M059J (cell line): ENCODE measurements at places on chromosomes 5 and 9. TPM values are rescaled to one million over a fixed set of nuclear protein-coding genes. Genes with fewer than 3 reads are reported as not detected.

PSD2 gene
- total RNA-seq = 0.15 TPM in 1 of 2 replicates, not detected in the other

GRCh38 chr5:34738381-34738780 is 82.3 kb downstream of the RAI14 start:
- no peak for DNase-seq

RBM22 gene
- total RNA-seq = 38.8 and 39.3 TPM in 2 replicates

- no peak for DNase-seq
These were observed 110.8 kb downstream of the PSAT1 start for GRCh38 chr9:78407636-78408312.

DNA sequence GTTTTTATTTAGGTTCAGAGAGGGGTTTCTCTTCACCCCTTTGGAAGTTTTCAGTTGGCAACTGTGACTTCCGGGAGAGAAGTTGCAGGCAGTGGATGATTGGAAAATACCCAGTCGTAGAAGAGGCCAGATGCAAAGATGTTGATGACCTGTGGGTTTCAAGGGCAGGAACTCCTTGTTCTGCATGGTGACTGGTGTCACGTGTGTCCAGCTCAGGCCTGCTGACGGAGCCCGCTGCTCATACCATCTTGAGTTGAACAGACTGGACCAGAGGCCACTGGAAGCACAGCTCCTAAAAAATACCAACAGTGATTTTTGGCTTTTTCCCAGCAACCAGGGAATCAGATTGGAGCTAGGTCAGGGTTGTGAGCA is 243.9 kb upstream of the KLF4 start:
- DNase-seq = peak; percentile 74

IL13 gene
- not detected in 2 replicates for total RNA-seq

GRCh38 chr5:82636591-82636990 is 358.4 kb upstream of the RPS23 start:
- DNase-seq = no peak

DNA sequence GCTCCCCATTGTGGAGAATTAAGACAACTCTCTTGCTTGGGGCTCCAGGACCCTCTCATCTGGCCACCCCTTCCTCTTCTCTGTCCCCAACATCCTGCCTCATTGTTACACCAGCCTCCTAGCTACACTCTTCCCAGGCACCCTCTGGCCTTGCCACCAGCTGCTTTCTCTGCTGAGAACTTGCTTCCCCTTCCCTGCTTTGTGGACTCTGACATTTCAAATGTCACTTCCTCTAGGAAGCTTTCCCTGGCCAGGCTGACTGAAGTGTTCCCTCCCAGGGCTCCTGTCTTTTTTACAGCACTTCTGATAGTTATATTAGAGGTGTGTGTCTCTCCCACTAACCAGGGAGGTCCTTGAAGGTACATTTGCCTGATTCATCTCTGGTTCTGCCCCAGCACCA is 194.0 kb upstream of the KLF4 start:
- no peak for DNase-seq

- DNase-seq = peak; percentile 67
These were observed 9.7 kb downstream of the MRPL36 start for GRCh38 chr5:1789834-1790471.

TRIM36 gene
- 1.6 and 3.6 TPM in 2 replicates for total RNA-seq

SNCAIP gene
- total RNA-seq = 0.39 and 0.44 TPM in 2 replicates

GRCh38 chr5:53027913-53028312 is 38.8 kb downstream of the ITGA2 start:
- peak; percentile 91 for DNase-seq

DNA sequence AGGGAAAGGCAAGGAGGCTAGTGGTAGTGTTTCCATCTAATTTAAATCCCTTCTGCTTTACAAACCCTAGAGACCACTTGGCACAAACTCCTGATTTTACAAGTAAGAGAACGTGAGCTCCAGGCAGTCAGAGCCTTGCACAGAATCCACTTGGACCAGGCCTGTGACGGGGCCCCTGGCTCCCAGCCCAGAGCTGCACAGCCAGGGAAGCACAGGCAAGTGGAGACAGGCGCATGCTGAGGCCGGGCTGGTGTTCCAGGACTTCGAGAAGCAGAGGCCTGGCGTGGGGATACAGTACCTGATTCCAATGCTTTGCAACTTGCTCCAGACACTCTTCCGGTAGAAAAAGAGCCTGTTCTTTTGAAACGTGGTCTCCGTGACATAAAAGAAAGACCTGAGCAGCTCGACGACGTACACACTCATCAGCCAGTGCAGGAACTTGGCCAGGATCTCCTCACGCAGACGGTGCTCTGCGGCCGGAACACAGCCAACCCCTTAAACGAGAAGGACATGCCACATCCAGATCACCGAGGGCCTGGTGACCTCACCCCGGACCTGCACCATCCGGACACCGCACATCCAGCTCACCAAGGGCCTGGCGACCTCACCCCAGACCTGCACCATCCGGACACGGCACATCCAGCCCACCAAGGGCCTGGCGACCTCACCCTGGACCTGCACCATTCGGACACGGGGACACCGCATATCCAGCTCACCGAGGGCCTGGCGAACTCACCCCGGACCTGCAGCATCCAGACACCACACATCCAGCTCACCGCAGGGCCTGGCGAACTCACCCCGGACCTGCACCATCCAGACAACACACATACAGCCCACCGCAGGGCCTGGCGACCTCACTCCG is 12.5 kb downstream of the TERT start:
- no peak for DNase-seq

DNA sequence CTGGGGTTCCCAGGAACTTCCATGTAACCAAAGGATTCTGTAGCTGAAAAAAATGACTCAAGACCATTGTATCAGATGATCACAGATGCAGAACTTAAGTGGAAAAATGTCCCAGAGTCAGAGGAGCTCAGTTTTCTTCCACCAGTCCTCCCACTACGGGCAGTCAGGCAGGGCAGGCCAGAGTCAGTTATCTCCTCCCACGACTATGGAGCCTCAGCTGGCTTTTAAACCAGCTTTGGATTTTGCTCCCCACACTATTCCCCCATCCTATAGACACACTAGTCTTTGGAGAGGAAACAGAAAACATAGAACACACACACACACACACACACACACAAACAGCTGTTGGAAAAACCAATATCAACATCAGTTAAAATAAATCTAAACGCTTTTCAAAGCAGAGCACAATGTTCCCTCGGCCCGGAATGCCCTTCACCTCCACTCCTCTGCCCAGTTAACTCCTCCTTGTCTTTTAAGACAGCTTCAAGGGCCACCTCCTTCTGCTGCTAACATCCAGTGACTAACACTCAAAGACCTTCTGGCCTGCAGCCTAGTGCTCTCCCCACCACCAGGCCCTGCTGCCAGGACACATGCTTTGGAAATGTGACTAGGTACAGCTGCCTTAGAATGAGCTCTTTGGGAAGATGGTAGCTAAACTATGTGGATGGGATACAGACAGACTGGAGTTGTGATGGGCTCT is 56.8 kb downstream of the NIPAL4 start:
- DNase-seq = peak; percentile 96

UAP1L1 gene
- total RNA-seq = 6.7 and 12.9 TPM in 2 replicates

PROB1 gene
- 0.15 and 0.81 TPM in 2 replicates for total RNA-seq

DNA sequence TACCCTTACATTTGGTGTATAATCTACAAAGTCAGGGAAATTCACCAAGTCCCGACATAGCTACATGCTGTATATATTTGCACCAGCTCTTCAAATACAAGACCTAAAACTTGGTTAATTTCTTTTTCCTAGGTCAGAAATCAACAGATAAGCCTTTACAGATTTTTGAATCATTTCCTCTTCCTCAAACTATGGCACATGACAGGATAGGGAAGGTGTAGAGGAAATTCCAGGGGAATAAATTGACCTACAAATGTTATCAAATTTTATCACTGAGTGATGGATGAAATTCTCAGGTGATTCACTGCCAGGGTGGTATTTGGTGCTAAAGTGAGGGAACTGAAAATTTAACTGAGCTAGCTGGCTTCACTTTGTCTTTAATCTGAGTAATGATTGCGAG is 360.0 kb downstream of the BNC2 start:
- DNase-seq = no peak

GRCh38 chr5:66171349-66172344 is 27.5 kb downstream of the SREK1 start:
- DNase-seq = peak; percentile 67

LTC4S gene
- total RNA-seq = not detected in 2 replicates

GRCh38 chr5:146909255-146910068 is 30.9 kb upstream of the PPP2R2B start:
- DNase-seq = no peak

ZNF608 gene
- 14.2 and 18.0 TPM in 2 replicates for total RNA-seq

DNA sequence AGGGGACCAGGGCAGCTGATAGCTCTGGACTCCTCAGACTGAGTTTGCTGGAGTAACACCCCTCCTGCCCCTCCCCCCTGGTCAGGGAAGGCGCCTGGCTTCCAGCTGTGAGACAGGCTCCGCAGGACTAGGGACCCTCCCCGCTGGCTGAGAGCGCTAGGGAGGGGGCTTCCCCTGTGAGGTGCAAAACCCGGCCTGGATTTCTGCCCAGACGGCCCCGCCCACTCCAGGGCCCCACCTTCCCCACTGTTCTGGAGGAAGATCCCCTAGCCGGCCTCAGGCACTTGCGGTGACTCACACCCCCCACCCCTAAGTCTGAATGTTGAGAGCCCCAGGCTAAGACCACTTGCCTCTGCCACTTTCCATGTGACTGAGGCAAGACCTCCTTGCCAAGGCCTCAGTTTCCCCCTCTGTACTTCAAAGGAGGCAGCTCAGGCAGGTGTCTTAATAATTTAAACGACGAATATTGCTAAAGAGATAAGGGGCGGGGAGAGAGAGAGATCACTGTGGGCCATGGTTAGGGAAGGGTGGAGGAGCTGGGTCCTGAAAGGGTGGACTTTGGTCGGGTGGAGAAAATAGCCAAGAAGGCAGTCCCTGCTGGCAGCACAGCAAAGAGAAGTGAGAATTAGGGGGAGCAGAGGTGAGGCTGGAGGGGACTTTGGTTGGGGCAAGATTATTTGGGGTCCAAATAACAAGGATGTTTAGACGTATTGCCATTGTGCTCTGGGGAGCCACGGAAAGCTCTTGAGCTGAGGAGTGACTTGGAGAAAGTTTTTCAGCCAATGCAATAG is 1.0 kb upstream of the DAB2IP start:
- peak; percentile 35 for DNase-seq

DNA sequence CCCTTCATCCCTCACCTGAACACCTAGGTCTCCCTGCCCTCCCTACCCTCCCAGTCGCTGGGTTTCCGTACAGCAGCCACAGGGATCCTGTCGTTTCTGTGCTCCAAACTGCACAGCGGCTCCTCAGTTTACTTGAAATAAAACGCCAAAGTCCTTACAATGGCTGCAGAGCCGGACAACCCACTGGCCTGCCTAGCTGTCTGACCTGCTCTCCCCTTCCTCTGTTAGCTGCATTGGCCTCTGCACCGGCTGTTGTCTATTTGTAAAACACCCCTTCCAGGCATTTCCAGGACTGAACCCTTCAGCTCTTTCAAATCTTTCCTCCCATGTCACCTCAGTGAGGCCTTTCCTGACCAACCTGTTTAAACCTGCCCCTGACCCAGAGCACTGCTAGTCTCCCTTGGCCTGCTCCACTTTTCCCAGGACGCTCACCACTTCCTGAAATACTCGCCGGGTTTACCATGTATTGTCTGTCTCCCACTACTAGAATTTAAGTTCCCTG is 9.1 kb upstream of the MGAT1 start:
- no peak for DNase-seq

TTC39B gene
- 5.8 and 7.5 TPM in 2 replicates for total RNA-seq

GRCh38 chr5:98333921-98334320 is 439.5 kb upstream of the RGMB start:
- peak; percentile 25 for DNase-seq

CDKN2A gene
- 594 and 597 TPM in 2 replicates for total RNA-seq

DNA sequence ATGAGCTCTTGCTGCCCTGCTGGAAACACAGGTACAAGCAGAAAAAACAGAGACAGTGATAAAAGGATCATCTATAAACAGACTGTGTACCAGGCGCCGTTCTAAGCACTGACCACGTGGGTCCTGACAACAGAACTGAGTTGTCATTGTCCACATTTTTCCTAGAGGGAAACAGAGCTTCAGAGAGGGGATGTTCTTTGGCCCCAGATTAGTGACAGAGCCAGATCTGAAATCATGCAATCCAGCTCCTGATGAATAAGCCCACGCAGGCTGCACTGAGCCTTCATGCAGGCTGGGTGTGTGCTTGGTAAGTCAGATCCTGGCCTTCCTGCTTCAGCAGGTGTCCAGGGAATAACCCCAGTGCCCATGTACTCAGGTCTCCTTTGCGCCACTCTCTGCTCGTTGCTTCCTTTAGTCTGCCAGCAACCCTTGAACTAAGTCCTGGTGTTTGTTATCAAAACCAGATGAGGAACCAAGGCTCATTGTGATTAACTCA is 22.8 kb upstream of the TCF7 start:
- DNase-seq = no peak

GIN1 gene
- 4.1 and 7.6 TPM in 2 replicates for total RNA-seq

DNA sequence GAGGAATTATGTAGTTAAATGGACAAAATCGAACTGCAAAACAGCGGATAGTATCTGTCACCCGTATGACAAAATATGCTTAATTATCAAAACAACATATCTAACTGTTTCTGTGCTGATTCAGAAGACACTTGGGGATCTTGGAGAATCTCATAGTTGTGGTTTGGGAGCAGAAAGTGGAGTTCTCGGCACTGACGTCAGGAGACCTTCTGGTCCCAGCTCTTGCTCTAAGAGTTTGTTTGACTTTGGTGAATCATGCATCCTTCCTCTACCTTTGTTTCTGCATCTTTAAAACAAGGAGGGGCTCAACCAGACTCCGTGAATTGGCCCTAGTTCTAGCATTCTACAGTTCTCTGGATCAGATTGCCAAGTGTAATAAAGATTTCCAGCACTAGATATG is 37.0 kb upstream of the TAF1L start:
- DNase-seq = peak; percentile 86

SLC12A2 gene
- 25.0 and 48.9 TPM in 2 replicates for total RNA-seq

SHISAL2B gene
- not detected in 2 replicates for total RNA-seq

DNA sequence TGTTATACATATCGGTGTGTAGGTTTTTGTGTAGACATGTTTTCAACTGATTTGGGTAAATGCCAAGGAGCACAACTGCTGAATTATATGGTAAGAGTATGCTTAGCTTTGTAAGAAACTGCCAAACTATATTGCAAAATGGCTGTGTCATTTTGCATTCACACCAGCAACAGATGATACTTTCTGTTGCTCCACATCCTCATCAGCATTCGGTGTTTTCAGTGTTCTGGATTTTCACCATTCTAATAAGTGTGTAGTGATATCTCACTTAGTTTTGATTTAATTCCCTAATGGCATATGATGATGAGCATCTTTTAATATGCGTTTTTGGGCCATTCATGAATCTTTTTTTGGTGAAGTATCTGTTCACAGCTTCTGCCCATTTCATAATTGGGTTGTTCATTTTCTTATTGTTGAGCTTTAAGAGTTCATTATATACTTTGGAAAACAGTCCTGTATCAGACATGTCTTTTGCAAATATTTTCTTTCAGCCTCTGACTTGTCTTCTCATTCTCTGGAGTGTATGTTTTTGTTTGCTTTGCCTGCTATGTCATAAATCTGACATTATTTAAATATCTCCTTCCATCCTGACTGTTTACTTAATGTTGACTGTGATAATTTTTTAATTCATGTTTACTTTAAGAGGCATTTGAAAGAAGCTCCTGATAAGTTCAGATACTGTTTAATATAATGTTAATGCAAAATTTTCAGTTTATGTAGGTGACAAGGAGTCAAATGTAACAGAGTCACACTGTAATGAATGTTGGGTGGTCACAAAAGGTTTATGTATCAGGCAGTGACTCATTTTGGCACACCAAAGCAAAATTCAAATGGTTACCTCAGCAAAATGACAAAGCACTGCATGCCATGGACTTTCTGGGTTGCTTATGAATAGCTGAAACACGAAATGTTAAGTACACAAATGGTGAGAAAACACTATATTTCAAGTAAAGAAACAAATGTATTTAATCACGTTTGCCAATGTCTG is 181.1 kb upstream of the DAB2 start:
- peak; percentile 67 for DNase-seq

- DNase-seq = no peak
These were observed 312.1 kb downstream of the TMEM232 start for GRCh38 chr5:110414360-110414759.
